ENCODE measurements at places on chromosomes 11 and 22.

DNA sequence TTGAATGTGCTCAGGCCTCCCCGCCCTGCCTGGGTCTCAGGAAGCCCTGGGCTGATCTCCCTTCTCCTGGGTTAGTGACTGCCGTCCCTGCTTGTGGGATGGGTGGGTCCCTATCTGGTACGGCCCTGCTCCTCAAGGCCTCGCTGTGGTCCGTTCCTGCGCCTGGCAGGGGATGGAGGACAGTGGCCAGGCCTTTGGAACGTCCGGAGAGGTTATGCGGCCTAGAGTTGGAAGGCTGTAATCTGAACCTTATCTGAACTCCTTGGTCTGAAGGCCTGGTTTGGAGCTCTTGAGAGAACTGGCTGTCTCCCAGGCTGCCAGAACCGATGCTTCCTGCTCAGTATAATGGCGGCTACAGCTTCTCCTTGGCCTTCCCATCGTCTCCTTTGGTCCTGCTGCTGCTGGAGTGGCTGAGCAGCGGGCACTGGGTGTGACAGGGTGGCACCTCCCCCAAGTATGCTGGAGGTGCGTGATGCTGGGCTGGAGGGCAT is 72.8 kb downstream of the FLI1 start:
- DNase-seq = no peak

- DNase-seq = no peak
Measured at GRCh38 chr11:1878137-1879031, 13.3 kb downstream of the PRR33 start.

GRCh38 chr11:79195209-79195608 is 245.6 kb downstream of the TENM4 start:
- no peak for DNase-seq

- no peak for DNase-seq
Measured at GRCh38 chr11:15825976-15826650, 530.2 kb downstream of the SOX6 start.

GRCh38 chr11:1283906-1284305 is 25.5 kb downstream of the TOLLIP start:
- no peak for DNase-seq

GRCh38 chr22:39593066-39593930 is 22.7 kb downstream of the CACNA1I start:
- DNase-seq = no peak

DNA sequence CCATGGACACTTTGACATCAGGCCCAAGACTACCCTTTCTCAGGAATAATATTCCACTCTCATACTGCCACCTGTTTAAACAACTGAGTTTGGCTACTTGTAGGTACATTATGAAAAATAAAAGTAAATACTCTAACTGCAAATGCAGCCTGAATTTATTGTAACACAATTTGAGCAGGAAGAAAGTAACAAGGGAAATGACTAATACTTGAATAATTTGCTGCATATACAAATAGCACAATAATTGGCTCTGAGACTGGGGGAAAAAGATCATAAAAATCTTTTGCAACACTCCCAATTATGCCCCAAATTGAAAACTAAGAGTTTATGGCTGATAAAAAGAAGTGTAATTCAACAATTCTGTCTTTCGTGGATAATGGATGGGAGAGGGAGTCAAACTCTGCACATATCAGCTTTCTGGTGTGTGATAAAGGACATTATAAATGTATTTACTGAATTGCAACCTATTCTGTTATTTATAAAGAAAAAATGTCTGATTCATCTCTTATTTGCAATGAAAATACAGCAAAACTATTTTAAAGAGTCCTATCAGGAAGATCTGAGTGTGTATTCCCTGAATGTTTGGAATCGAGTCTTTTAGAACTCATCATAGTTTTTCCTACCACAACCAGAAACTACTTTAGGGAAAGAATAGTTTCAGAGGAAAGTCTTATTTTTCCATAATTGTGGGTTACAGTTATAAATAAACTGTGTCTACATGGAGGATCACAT is 359.0 kb downstream of the JRKL start:
- DNase-seq = no peak

DNA sequence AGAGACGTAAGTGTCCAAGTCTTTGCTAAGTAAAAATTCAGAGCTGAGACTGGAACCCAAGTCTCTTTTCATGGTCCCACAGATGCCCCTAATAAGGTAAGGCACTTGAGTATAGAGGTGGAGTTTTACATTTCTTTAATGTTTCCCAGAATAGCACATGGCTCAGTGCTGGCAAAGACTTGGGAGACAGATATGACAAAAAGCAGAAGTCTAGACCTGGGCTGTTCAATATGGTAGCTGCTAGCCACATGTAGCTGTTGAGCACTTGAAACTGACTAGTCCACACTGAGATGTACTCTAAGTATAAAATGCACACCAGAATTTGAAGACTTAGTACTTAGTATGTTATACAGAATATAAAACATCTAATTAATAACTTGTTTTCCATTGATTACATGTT is 17.6 kb downstream of the VSTM5 start:
- no peak for DNase-seq

GRCh38 chr22:22839570-22840314 is 47.9 kb upstream of the IGLL5 start:
- no peak for DNase-seq

DNA sequence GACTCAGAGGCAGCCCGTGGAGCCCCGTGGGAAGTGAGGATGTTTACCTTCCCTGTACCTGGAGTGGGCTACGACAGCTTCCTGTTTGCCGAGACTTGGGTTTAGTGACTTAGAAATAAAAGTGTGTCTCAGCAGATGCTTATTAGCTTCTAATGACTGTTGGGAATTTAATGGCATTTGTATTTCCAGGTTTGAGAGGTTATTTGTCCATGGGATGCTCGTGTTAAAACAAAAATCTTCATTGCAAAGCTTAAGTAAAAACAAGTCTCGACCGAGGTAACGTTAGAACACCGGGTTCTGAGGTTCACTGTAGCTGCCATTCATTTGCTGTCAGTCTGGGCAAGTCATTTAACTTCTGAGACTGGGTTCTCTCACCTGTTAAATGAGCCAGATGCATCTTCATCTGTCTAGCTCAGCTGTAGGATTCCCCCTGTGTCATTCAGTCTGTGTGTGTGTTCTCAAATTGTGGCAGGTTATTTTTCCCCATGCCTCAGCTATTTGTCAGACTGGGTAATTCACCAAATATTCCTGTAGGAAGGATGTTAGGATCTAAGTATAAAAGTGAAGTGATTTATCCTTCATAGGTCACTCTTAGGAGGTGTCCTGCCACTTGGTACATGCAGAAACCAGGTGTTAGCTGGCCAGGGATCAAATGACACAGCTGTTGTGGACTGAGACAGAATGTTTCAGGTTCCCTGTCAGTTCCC is 791 bp downstream of the EI24 start:
- DNase-seq = no peak
